ENCODE measurements at places on chromosomes 5 and 9.

DNA sequence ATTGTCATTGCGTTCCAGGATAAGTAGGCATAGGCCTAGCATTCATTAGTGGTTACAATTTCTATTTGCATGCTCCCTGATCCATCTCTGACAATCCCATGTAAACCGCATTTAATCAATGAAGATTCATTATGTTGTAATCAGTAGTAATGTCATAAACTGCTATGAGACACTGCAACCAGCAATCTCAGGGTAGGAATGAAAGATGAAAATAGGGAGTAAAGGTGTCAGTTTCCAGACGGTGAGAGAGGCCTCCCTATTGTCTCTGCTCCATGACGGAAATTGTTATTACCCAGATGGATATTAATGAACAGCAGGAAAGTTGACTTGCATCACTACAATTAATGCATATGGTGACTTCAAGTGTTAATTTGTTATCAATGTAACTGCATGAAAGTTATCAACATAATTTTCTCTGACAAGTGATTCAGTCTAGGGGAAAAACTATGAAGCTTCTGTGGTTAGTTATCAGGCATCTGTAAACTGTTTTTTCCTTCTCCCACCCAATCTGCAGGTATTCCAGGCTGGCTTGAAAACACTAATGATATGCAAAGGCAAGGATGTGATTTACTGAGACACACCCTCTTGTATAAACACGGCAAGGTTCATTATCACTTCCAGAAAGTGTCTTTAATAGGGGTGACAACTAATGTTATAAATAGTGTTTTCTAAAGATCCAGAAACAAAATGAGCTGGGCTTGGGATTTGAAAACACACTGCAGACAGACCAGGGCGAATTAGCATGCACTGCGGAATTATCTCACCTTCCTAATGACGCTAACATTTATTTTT is 73.5 kb downstream of the ZNF622 start:
- DNase-seq, result no peak

GRCh38 chr9:87878989-87879511 is 3.6 kb upstream of the SPATA31E1 start:
- DNase-seq, result no peak

DNA sequence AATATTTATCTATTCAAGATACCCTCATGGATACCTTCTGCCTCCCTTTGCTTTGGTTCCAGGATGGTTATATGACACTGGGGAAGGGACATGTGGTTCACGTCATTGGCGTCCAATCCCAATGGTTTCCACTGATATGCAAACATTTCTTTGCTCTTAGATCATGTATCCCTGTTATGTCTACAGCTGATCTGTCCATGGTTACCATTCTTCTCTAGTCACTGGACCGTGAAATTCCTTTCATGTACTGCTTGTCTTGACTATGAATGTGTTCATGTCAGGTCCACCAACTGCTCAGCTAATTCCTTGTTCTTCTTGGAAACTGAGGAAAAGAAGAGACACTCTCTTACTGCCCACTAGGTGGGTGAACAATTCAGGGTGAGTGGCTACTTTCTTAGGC is 391.1 kb upstream of the ZNF608 start:
- DNase-seq, result no peak

GRCh38 chr5:138755084-138755748 is 2.0 kb downstream of the CTNNA1 start:
- DNase-seq, result no peak

- no peak for DNase-seq
Measured at GRCh38 chr9:117092582-117092981, 322.3 kb downstream of the ASTN2 start.

DNA sequence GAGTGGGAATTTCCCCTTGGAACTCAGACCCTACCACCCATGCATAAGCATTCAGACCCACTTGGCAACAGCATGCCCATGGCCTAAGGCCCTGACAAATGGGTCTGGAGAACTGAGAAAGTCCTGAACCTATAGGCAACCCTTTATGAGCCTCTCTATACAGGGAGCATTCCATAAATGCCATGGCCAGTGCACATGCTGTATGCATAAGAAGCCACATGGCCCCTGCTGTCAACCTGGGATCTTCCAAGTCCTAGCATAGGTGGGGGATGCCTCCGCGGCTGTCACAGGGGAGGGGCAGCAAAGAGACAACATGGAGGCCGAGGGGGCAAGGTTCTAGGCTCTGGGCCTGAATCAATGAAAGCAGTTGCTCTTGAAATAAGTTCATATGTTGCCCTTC is 8.2 kb upstream of the NIPAL4 start:
- DNase-seq, result peak; percentile 37

DNA sequence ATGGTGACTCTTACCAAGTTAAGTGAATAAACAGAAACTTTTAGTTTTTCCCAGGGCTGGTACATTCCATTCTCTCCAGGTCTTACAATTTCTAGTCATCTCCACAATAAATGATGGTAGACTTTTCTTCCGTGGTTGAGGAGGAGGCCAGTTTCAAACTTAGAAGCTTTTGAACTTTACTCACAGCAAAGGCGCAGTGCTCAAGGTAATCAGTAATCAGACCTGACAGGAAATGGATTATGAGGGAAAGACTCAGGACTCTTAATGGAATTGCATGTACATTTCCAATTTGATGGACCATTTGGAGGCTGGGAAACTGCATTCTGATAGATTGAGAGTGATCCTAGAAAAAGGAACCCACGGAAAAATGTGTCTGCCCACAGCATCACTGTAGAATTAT is 93.7 kb downstream of the SNCAIP start:
- no peak for DNase-seq

DNA sequence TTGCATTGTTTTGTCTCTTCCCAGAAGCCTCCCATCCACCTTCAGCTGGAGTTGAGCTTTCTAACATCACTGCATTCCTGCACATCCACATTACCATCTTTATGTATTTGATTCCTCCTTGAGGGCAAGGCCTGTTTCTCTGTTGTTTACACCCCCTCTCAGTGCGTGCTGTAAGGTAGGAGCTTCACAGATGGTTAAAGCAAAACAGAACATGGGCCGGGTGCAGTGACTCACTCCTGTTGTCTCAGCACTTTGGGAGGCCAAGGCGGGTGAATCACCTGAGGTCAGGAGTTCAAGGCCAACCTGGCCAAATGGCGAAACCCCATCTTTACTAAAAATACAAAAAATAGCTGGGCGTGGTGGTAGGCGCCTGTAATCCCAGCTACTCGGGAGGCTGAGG is 110.9 kb downstream of the KCNIP1 start:
- DNase-seq, result no peak

DNA sequence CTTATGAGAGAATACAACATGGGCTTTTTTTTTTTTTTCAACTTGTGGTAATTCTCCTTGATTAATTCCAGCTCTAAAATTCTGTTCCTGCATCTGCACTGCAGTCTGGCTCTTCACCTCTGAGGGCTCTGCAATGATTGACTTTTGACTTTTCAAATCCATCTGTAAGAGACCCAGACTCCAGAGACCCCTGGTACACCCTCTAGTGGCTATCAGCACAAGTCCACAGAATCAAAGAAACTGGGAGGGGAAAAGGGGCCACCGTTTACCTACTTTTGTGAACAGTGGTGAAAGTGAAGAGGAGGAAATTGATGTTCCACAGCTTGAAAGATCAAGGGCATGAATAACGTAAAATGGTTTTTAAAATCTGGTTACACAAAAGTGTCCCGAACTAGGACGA is 151.6 kb downstream of the SLIT3 start:
- DNase-seq, result no peak

GRCh38 chr9:129495620-129496472 is 125.1 kb downstream of the C9orf50 start:
- DNase-seq, result peak; percentile 95

DNA sequence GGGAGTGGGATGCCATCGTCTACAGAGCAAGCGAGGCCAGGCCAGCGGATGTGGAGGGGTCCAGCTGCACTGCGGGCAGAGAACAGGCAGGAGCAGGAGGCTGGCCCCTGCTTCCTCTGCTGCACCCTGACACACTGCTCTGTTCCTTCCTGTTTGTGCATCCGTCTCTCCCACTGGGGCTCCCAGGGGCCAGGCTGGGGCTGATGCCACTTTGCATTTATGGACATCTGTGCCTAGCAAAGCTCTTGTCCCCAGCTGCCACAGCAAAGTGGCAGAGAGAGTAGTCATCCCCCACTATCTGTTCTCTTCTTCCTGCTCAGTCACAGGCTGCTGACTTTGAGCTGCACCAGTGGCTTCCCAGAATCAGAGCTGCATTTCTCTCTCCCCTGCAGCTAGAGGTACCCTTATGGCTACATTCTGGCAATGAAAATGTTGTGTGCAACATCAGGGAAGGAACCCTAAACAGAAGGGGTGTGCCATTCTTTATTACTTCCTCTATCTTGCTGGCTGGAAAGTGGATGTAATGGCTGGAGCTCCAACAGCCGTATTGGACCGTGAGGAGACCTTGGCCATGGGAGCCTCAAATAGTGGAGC is 4.2 kb upstream of the NINJ1 start:
- peak; percentile 39 for DNase-seq

GRCh38 chr5:766666-767431 is 17.7 kb downstream of the ZDHHC11B start:
- DNase-seq, result peak; percentile 42

DNA sequence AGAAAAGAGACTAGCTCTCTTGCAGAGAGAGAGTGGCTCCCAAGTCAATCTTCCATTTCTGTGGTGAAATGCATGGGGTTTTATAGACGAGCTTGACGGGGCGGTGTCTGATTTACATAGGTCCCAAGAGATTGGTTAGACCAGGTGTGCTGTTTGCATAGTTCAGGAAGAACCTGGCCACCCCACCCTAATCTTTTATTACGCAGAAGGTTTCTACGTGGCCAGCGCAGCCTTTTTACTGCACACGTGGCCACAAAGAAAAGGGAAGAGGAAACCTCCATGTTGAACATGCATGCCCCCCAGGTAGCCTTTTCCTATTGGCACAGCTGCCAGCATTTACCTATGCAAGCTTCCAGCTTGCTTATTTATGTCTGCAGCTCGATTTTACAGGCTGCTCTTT is 92.1 kb downstream of the CAVIN4 start:
- no peak for DNase-seq

- DNase-seq, result no peak
Measured at GRCh38 chr5:176353533-176353932, 8.0 kb downstream of the KIAA1191 start.

- no peak for DNase-seq
Measured at GRCh38 chr5:147336876-147337275, 102.0 kb downstream of the STK32A start.

- DNase-seq, result no peak
Measured at GRCh38 chr9:99466104-99466503, 244.0 kb downstream of the SEC61B start.

GRCh38 chr9:120872791-120873502 is 4.0 kb downstream of the PHF19 start:
- DNase-seq, result no peak

- peak; percentile 56 for DNase-seq
Measured at GRCh38 chr5:138725818-138726416, 27.3 kb upstream of the CTNNA1 start.

GRCh38 chr9:21746550-21746949 is 55.9 kb upstream of the MTAP start:
- no peak for DNase-seq

DNA sequence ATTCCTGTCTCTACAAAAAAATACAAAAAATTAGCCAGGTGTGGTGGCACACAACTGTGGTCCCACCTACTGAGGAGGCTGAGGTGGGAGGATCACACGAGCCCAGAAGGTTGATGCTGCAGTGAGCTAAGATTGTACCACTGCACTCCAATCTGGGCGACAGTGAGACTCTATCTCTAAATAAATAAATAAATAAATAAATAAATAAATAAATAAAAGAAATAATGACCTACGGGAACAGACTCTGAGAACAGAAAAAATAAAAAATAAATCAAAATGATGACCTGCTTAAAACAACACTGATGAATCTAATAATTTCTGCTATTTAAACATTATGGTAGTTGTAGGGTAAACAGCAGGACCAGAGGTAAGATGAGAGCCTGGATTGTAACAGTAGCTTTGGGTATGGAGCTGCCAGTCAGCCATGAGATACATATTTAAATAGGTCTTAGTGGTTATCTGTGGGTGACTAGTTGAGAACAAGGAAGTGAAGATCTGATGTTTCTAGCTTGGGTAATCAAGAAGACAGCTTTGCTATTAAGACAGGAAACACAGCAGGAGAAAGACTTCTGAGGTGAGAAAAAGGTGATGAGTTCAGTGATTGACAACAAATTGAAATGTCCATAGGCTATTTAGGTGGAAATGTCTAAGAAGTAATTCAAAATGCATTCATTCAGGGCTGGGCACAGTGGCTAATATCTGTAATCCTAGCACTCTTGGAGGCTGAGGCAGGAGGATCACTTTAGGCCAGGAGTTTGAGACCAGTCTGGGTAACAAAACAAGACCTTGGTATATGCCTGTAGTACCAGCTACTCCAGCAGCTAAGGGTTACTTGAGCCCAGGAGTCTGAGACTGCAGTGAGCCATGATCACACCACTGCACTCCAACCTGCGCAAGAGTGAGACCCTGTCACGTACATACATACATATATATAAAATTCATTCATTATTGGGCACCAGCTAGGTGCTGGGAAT is 11.0 kb downstream of the RNF145 start:
- DNase-seq, result no peak

Data from ecto neural progenitor cell (in vitro differentiated cells).